ENCODE measurements at places on chromosomes 2 and 18.
A peak's percentile ranks its signal among the peaks of the same experiment; 100 is the strongest.

DNA sequence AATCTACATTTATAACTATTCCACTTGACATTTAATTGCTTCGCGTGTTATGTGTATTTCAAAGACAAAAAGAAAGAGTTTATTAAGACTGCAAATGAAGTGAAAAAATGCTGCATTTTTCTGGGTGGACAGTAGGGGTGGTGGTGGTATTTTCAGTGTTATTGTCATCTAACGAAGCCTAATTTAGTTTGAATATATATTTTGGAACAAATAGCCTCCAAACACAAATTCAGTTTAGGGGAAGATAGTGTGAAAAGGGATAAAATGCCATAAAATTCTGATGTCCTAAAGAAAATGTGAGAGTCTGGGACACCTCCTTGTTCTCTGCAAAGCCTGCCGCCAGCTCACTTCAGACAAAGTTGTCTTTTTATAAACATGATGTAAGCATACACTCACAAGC is 425.1 kb downstream of the NRXN1 start:
- DNase-seq = no peak

DNA sequence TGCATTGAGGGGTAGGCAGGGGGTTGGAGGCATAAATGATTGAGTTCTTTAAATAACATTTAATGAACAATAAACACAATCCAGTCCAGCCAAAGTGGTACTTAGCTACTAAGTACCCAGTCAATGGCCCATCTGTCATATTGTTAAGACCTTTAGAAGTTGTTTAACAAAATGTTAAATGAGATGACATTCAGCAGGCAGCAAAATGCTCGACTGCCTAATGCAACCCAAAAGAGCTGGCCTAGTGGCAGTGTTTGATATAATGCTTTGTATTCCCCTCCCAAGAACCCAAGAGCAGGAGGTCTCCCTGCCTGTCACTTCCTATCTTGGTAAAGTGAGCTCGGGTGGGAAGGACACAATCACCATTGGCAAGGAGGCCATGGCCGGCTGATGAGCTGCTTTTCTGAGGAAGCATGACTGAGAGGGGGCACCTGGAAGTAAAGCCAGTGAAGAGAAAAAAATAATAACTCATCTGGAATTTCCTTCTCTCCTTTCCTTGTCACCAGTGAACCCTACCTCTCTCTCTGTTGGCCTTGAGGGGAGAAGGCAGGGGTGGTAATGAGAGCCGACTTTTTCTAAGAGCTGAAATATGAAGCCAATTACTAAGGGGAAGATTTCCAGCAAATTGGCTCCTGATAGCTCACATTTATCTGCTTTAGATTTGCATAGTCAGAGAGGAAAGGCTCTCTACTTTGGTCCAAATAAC is 140.6 kb downstream of the C1D start:
- no peak for DNase-seq

GRCh38 chr2:237299906-237300305 is 114.1 kb downstream of the COL6A3 start:
- DNase-seq = peak; percentile 94

GRCh38 chr2:64454386-64455332 is 697 bp downstream of the LGALSL start:
- peak; percentile 19 for DNase-seq

GRCh38 chr2:116952254-116952653 is 862.2 kb upstream of the DDX18 start:
- no peak for DNase-seq

DNA sequence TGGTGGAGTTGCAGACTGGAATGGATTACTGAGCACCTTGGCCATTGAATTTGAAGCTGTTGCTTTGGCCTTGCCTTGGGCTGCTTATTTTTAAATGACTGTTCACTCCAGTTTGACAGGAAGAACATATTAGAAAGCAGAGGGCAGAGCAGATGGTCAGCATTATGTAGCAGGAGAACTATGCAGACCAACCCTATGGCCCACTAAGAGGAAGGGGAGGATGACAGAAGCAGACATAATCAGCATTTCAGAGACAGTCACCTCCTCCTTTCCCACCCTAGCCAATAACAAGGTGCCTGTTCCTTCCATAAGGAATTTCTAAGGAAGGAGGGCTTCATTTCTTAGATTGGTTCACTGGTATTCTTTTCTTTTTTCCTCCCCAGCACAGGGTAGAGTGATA is 2.4 kb downstream of the CHRNA1 start:
- DNase-seq = no peak

DNA sequence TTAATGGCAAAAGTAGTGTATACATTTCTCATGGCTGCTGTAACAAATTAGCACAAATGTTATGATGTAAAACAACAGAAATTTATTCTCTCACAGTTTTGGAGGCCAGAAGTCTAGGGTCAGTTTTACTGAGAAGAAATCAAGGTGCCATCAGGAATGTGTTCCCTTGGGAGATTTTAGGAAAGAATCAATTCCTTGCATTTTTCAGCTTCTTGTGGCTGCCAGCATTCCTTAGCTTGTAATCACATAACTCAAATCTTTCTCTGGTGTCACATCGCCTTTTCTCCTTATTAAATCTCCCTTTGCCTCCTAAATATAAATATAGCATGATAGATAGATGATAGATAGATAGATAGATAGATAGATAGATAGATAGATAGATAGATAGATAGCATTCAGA is 307.0 kb upstream of the REG3G start:
- DNase-seq = peak; percentile 53

- DNase-seq = no peak
Observed at GRCh38 chr2:127118038-127118437, 11.1 kb upstream of the BIN1 start.

DNA sequence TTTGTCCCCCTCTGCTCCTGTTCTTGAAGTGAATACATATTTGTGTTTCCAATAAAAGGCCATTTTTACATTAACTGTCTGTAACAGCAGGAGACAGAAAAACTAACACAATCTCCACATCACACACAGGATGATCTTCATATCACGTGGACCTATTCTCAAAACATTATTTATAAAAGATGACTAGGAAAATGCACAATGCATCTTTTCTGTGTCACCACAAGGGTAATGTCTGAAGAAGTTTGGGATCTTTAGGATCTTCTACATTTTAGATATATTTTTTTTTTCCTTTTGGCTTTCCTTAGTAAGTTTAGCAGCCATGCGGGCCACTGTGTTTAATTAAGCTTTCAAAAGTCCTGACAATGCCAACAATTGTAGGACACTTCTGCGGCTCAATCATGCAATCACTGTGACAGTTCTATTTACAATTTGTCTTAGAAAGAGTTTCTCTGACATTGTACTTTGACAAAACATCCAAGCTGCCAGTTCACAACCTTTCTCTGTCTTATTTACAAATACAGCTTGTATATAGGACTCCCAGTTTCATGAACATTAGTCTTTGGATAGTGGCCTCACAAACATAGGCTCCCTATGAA is 12.3 kb downstream of the BCL11A start:
- no peak for DNase-seq

GRCh38 chr2:84971510-84972206 is 697 bp downstream of the KCMF1 start:
- DNase-seq = no peak

GRCh38 chr2:45559436-45559835 is 51.6 kb downstream of the SRBD1 start:
- no peak for DNase-seq

DNA sequence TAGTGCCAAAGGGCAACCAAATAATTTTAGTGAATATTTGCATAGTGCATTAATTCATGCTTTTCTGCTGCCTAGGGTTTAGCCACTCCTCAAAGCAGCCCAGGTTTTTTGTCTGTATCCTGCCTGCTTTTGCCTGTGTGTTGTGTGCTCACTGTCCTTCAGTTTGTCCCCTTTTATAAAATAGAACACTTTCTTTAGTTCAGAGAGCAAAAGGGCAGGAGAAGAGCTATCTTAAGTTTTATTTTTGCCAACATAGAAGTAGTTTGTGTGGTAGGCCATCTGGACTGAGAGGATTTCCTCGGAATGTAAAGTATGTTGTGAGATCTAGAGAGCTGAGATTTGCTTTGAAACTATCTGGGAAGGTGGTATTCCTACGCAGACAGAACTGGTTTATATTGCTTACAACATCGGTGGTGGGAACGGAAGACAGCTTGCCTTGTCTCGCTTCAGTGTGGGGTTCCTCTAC is 64.9 kb downstream of the EML4 start:
- no peak for DNase-seq

DNA sequence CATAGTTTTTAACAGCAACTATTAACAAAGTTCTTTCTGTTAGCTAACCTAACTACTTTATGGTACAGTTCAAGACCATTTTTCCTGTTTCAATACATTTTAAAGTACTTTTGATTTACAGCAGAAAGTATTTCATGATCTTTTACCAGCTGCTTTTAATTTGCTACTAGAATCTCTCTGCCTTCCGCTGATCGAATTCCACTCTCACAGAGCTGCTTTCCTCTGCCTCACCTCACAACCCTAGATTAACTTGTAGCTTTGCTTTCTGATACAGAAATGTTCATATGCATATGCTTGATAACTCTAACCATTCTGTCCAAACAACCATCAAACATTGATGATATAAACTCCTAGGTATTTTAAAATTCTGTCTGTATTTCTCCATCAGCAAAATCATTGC is 463.2 kb upstream of the ZEB2 start:
- no peak for DNase-seq

- DNase-seq = no peak
Observed at GRCh38 chr18:47180765-47181164, 4.6 kb upstream of the IER3IP1 start.

- DNase-seq = no peak
Observed at GRCh38 chr2:63503818-63504217, 84.5 kb downstream of the WDPCP start.

GRCh38 chr2:11346023-11346482 is 1.6 kb upstream of the ROCK2 start:
- DNase-seq = no peak

GRCh38 chr2:88350331-88351248 is 101.9 kb downstream of the FOXI3 start:
- no peak for DNase-seq

GRCh38 chr2:212921711-212922110 is 229.7 kb downstream of the IKZF2 start:
- no peak for DNase-seq

GRCh38 chr2:191601060-191601459 is 76.9 kb upstream of the NABP1 start:
- no peak for DNase-seq

DNA sequence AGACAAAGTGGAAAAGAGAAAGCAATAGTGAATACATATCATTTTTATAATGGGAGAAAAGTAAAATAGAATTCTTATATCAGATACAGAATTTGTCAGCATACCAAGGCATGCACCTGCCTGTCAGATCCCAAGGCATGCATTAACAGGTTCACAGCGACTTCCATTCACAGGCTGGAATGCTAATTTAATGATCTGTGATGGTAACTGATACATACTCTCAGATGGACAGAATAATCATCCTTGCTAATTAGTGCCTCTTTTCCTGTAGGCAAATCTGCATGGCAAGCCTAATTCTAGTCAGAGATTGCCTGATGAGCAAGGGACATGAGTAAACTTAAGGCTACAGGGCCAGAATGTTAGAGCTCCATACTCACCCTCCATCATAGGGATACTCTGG is 76.1 kb downstream of the PRKRA start:
- no peak for DNase-seq

DNA sequence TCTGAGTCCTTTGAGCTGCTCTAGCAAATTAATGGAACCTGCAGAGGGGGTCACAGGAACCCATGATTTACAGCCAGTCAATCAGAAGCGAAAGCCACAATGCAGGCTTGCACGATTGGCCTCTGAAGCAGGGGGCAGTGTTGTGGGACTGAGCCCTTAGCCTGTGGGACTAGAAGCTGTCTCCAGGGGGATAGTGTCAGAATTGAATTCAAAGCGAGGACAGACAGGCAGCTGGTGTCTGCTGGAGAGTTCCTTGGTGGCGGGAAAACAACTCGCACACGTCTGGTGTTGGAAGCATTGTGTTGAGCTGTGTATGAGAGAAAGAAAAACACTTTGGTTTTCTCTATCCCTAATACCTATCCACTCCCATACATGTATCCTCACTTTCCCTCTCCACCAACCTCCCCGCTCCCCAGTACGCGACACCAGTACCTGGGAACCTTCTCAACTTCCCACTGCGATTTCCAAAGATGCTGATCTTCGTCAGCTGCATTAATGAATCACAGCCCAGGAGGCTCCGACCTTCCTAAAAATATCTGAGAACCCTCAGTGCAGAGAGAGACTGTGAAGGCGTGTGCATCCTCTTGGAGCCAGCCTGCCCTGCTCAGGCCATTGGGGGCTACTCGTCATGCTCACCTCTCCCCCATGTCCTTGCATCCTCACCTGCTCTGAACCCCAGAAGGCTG is 88.2 kb downstream of the HS1BP3 start:
- no peak for DNase-seq

DNA sequence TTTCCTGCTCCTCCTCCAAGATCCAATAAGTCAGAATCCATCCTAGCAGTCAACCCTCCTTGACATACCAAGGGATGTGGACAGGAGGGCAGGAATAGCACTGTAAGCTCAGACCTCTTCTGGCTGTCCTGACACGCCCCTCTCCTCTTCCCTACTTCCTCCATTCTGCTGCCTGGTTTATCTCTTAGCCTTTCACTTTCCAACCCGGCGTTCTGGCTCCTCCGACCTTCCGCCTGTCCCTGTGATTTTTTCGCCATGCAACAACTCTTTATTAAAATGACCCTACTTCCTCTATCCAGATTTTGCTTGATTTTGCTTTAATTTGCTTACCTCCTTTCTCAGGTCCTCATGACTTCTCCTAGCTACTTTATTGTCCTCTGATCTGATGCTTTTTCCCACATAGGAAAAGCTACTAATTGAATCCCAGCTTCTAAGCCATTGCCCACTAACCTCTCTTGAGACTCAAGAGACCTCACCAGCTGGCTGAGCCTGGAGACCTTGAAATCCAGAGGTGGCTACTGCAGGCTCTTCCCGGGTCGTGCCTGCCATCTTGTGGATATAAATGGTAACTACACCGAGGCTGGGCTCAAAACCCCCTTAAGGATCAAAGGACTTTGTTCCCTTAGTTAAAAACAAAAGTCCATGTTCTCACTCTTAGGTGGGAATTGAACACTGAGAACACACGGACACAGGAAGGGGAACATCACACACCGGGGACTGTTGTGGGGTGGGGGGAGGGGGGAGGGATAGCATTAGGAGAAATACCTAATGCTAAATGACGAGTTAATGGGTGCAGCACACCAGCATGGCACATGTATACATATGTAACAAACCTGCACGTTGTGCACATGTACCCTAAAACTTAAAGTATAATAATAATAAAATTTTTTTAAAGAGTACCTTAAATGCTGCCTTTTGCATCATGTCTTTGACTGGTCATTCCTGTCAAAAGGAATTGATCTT is 139.4 kb downstream of the AKAIN1 start:
- peak; percentile 35 for DNase-seq

Measured in A172 (cell line).